ENCODE measurements at places on chromosomes 6 and 20.
A peak's percentile ranks its signal among the peaks of the same experiment; 100 is the strongest.

DNA sequence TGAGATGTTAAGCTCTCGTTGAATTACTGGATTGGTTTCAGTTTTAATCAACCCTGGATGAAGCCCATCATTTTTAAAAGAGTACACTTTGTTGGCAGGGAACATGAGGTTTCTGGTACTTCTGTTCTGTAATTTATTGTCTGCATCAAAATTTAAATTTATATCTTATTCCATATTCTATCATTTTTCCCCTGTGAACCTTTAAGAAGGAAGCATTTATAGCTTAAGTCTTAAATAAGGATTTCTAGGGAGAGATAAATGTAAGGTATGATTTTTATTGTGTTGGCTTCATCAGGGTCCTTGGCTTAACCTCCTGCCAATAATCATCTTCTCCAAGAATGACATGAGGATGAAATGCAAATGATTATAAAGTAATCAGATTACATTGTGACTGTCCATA is 40.6 kb downstream of the MLIP start:
- DNase-seq, result no peak

- no peak for DNase-seq
Observed at GRCh38 chr6:139508576-139508975, 134.1 kb upstream of the CITED2 start.

- no peak for DNase-seq
Observed at GRCh38 chr6:47836639-47837038, 54.8 kb downstream of the OPN5 start.

DNA sequence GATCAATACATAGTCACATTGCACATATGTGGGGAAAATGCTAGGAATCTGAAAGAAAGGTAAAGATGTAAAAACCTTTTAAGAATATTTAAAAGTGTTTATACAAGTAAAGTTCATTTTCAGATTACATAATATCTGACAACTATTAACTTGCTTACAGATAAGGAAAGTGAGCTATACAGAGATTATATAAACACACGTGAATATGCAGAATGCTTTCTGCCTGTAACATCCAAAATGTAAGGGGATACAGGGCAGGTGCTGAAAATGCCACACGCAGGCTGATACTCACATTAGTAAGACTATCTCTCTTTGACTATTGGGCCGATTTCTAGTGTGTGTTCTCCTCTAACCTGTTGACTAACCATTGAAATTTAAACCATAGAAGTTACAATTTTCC is 17.9 kb upstream of the MAP7 start:
- DNase-seq, result no peak

GRCh38 chr20:38961530-38962043 is 557 bp upstream of the DHX35 start:
- no peak for DNase-seq

DNA sequence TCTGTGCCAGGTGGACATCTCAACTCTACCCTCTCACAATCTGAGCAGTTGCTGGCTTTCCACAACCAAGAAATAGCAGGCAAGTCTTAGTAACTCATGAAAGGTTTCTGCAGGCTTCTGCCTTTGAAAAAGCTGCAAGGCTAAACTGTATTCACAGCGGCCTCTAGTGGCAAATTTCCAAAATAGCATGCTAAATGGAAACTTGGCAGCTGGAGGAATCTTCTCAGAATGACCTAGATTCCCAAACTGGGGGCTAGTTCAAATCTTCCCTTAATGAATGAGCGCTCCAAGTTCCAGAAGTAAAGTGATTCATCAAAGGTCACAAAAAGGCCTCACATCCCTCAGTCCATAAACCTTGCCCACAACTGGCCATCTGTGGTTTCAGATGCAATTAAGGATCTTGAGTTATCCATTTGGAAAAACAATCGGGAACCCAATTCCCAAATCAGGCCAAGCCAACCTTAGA is 11.9 kb upstream of the CPNE5 start:
- peak; percentile 65 for DNase-seq

GRCh38 chr6:30077218-30077617 is 1.6 kb upstream of the RNF39 start:
- no peak for DNase-seq

DNA sequence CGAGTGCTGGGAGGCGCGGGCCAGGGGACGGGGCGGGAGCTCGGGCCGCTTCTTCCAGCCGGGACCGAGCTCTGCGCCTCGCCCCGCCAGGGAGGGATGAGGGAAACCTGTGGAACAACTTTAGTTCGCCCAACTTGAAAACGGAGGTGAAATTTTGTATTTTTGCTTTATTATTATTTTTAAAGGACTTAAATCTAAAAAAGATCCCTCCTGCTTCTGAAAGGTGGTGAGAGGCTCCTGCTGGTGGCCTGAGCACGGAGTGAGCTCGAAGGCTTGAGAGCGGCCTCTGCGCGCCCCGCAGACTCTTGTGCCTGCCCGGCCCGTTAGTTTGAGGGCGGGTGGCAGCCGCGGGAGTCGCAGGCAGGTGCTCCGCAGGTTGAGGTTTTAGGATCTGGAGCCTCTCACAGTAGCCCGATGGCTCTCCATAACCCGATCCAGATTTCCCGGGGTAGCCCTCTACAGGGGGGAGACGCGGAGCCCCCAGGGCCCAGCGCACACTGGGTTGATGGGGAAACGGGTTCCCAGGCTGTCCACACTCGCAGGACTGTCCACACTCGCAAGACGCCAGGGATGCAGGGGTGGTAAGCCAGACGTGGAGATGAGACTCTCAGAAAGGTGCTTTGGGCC is 46.2 kb upstream of the SUPT3H start:
- no peak for DNase-seq

DNA sequence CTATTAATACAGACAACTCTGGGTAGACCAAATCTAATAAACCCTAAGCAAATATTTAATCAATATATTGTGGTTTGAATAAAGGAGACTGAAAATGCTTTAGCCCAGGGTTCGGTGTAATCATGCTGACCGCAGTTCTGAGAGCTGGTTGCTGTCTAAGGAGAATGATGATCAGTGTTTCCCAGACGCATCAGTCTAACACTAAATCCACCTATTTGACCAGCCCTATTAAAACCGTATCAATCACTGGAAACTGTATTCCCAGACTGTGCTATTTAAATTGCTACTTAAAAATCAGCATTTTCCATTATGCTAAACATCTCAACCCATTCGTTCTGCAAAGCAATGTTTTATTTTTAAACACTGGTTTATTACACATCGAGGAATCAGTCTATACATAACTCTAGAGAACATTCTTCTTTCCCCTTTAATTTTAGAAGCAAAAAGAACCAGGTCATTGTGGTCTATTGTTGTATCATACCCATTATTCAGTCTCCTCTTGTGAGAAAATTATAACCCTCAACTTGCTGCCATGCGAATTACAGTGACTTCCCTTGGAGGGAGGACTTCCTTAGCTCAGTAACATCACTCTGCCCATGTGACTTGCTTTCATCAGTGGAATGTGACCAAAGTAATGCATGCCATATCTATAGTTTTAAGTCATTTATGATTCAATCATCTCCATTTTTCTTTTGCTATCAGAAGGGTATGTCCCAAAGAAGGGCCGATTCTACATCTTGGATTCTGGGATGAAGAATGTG is 515.2 kb upstream of the JAG1 start:
- DNase-seq, result no peak

DNA sequence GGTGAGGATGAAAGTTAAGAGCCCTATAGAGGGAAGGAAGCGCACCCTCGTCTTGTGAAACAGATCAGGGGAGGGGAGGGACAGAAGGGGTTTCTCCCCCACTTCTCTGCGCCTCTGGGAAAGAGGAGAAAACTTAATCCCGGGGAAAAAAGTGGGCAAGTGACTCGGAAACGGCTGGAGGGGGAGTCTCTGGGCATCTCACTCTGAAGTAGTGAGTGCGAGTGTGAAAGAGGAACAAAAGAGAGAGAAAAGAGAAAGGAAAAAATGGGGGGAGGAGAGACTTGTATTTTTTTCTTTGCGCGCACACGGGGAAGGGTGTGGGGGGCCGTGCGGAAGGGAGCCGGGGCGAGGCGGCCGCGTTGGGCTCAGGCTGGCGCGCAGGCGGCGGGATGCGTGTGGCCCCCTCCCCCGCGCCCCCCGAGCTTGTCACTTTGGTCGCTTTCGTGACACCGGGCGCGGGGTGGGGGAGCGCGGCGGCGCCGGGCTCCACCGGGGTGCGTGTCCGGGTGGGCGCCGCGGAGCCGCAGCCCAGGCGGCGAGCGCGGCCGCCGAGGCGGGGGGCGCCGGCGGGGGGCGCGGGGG is 454 bp downstream of the L3MBTL3 start:
- DNase-seq, result no peak

All from fibroblast of skin of abdomen (primary cell).